Activated CD4-positive, alpha-beta T cell treated with anti-CD3 and anti-CD28 coated beads, Interleukin-2, amount 50 U/mL, for 48 hours (primary cell): ENCODE measurements at places on chromosomes 7 and 10.

DNA sequence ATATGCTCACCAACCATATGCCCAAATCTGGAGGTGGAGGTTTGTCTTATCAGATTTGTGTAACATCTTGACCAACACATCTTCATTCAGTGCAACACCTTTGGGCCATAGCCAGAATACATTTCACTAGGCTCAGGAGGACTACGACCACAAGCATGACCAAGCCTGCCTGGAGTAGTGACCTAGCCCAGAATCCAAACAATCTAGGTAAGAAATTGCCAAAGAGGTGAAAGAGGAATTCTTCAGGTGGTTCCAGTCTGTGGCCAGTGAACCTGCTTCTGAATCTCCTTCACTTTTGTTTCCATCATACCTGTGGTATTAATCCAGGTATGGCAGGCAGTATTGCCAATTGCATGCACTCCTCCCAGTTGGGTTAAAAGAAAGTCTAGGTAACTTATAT lies 112.8 kb upstream of the RAB18 start:
- no peak for DNase-seq

- no peak for DNase-seq
These were observed 21.9 kb downstream of the LDB3 start for GRCh38 chr10:86690231-86690630.

- no peak for DNase-seq
These were observed 201.6 kb downstream of the SH2D4B start for GRCh38 chr10:80739328-80739727.

GRCh38 chr10:102311025-102311420 lies 65.7 kb downstream of the GBF1 start:
- DNase-seq = no peak

DNA sequence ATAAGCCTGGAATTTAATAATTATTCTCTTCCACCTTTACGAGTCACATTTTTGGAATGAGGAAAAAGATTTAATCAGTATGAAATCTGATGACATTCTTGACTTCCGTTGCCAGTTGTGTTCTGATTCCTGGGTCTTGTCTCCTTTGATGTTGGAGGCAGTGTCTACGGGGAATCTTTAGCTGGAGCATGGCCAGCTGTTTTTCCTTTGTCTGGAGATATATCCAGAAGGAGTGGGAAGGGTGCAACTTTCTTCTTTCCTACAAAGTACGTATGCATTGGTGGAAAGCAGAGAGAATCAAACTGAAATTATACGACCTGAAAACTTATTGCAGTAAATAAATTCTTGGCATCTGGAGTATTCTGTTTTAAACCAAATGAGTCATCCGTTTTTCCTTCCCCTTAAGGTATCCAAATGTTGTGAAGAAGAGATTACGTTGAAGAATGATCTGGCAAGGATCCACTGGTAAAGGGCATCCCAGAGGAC lies 6.9 kb upstream of the GNG11 start:
- DNase-seq = no peak

- DNase-seq = peak; percentile 71
These were observed 48.8 kb upstream of the CARD11 start for GRCh38 chr7:3092468-3092867.

DNA sequence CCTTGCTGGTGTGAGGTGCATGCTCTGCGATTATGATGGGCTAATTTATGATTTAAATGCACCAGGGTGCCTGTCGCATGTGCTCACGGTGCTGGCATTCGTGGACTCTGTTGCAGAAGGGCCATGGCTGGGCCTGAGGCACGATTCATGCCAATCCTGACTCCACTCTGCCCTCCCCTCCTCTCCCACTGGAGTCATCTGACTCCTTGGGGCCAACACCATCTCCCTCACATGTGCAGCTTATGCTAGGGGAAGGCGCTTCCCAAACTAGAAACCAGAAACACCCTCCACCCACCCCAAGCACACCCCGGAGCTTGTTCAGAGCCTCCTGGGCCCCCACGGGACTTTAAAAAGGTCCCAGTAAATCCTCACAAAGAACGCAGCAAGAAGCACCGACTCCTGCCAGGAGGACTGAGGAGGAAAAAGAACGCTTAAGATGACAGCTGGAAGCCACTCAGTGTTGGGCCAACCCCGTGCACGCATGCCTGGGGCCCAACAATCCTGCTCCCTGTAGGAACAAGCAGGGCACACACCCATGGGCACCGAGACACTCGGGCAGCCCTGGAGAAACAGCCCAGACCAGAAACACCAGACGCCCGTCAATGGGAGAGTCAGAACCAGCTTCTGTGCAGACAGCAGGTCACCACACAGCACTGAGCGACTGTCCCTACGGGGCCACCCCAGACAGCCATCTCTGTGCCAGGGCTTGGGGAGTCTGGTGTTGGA lies 14.1 kb downstream of the BRI3 start:
- DNase-seq = no peak

DNA sequence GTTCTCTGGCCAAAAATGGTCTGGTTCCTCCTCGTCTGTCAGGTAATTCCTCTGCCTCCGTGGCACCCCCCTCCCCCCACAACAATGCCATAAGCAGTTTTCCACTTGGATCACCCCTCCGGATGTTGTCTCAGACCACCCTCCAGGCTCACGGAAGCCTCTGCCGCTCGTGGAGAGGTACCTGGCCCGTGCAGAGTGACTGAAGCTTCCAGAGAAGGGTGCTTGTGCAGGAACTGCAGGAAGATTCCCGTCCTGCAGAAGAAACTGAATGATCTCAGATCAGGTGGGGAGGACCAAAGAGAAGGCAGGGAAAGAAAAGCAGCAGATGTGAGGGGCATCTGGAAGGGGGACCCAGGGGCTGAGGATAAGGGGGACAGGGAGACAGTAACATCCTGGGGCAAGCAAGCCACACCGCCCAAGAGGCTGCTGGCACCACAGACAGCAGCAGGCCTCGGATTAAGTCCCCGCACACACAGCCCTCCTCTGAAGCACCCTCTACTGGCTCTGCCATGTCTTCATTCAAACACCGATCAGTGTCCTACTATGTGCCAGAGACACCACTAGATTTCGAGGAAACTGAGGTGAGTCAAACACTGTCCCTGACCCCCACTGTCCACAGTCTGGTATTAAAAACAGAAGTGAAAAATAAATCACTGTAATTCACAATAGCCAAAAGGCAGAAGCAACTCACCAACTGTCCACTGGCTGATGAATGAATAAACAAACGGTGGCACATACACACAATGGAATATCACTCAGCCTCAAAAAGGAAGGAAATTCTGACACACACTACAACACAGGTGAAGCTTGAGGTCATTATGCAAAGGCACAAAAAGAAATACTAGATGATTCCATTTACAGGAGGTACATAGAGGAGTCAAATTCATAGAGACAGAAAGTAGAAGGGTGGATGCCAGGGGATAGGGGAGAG lies 26.4 kb downstream of the KIAA1549 start:
- no peak for DNase-seq
